ENCODE measurements at places on chromosomes 1 and 21. TPM values are rescaled to one million over a fixed set of nuclear protein-coding genes. Genes with fewer than 3 reads are reported as not detected.

DNA sequence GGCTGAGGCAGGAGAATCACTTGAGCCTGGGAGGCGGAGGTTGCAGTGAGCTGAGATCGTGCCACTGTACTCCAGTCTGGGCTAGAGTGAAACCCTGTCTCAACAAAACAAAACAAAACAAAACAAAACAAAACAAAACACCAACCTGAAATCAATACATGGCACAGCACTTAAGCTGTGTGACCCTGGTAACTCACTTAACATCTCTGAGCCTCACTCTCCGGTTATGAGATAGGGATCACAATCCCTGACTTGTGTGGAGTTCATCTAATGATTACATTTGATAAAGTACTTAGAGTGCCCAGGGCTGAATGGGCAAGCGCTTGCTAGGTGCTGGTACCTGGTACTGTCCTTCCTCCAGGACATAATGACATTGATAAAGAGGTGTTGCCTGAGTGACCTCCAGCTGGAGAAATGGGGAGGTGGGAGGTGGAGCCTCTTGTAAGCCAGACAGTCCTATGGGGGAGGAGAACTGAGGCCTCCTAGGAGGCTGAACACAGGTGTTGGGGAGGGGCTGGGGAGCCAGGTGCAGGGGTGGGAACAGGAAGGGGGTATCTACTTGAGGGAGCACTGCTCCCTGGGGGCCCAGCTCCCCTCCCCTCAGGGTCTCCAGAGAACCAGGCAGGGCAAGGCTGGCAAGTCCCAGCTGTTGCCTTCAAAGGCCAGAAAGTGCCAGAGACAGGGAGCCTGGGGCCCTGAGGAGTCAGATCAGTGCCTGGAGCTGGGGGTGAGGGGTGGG is 17.9 kb downstream of the FOXO6 start:
- no peak for DNase-seq
- H3K4me1 ChIP-seq: peaks cover 12% of the 10 kb centered on the region
- peaks cover 51% of the 10 kb centered on the region for H3K27me3 ChIP-seq
- no peak overlapping the region for H3K27ac ChIP-seq

DNA sequence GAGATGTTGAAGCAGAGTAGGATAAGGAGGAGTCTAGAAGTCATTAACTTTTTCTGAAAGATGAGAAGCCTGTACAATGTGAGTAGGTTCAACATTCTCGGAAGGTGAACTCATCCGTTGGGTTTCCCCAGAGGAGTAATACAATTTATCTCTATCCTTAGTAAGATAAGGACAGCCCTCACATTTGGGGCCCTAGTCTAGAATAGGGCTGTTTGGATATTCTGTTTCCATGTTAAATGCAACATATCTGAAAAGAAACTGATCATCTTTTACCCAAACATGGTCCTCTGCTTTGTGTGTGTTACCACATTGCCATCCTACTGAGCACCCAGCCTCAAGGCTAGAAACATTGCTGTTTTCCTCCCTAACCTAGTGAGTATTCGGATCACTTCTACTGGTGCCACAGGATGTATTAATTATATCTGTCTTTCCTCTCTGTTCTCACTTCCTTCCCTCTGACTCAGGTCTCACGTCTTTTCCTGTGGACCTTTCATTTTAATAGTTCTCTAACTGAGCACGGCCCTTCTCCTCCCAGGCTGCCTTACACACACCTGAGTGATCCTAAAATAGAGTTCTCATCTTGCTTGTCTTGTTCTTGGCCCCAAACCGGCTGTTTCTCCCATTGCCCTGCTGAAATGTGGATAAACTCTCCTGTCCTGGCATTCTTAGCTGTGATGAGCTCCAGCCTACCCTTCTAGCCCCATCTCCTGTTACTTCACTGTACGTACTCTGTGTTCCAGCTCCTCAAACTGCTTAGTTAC is 91.7 kb downstream of the CDC14A start:
- DNase-seq: peak; percentile 22
- peak overlapping the region; percentile 61 for H3K4me3 ChIP-seq
- H3K27ac ChIP-seq: peak overlapping the region; percentile 95
- peaks cover 91% of the 10 kb centered on the region for H3K4me1 ChIP-seq
- no peaks in the 10 kb centered on the region for H3K27me3 ChIP-seq

GRCh38 chr1:215474940-215475339 is 92.2 kb upstream of the KCTD3 start:
- H3K27ac ChIP-seq: no peak overlapping the region
- no peak overlapping the region for H3K4me3 ChIP-seq
- H3K4me1 ChIP-seq: no peaks in the 10 kb centered on the region
- no peaks in the 10 kb centered on the region for H3K36me3 ChIP-seq
- peaks cover 3% of the 10 kb centered on the region for H3K27me3 ChIP-seq

DNA sequence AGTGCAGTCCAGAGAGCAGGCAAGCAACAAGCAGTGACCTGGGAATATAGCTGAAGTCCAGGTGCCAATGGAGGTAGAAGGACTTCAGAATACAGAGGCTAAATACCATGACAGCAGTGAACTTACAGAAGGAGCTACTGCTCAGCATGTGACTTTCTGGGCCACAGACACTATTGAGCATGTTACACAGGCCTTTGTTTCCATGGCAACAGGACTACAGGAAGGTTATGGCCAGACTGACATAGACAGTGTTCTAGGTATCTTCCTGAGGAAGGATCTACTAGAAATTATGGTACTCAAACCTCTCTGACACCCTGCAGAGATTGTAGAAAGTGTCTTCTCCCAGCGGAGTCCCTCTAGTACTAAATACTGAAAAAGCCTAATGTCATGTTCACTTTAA is 11.0 kb downstream of the OR2M5 start:
- no peak overlapping the region for H3K27ac ChIP-seq
- no peaks in the 10 kb centered on the region for H3K27me3 ChIP-seq
- DNase-seq: no peak
- no peaks in the 10 kb centered on the region for H3K4me1 ChIP-seq
- H3K4me3 ChIP-seq: no peak overlapping the region
- no peaks in the 10 kb centered on the region for H3K36me3 ChIP-seq

DNA sequence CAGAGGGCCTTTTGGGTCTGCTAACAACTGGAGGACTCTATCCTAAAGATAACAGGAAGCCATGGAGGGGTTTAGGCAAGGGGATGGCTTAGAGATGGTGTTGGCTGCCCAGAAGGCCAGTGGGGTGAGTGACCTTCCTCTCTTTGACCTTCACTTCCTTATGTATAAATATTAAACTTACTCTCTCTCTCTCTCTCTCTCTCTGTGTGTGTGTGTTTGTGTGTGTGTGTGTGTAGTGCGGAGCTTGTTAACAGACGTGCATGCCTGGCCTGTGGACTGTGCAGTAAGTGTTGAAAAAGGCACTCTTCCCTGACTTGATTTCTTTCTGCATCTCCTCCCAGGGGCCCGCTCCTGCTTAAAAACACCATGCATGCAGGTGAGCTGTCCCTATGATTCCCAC is 10.0 kb downstream of the MROH7 start:
- no peak overlapping the region for H3K27ac ChIP-seq
- H3K36me3 ChIP-seq: no peaks in the 10 kb centered on the region
- no peak overlapping the region for H3K4me3 ChIP-seq
- no peak for DNase-seq
- no peaks in the 10 kb centered on the region for H3K4me1 ChIP-seq

GRCh38 chr1:18332576-18332975 is 148.2 kb upstream of the KLHDC7A start:
- no peak overlapping the region for H3K4me3 ChIP-seq
- no peak overlapping the region for H3K27ac ChIP-seq
- DNase-seq: no peak
- no peaks in the 10 kb centered on the region for H3K36me3 ChIP-seq
- H3K27me3 ChIP-seq: peaks cover 10% of the 10 kb centered on the region
- no peaks in the 10 kb centered on the region for H3K4me1 ChIP-seq

CFHR5 gene
- not detected for total RNA-seq

ERVH48-1 gene
- 0.26 TPM for total RNA-seq

DNA sequence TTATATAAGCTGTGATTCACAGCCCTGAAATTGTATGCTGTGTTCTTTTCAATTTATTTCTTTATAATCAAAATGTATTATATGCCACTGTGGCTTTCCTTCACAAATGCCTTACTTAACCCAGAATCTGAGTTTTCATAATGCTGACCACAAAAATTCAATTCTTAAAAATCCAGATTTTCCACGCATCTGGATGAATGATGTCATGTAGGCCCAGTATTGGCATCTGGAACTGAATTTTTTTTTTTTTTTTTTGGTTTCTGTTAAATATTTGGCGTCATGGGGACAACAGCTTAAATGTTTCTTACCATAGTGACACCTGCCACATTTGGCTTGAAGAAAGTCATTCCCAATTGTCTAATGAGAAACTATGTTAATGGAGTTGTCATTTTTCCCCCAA is 296.8 kb downstream of the TM2D1 start:
- no peak overlapping the region for H3K27ac ChIP-seq

SLC45A3 gene
- 1.1 TPM for total RNA-seq

- peak overlapping the region; percentile 75 for H3K4me3 ChIP-seq
- peaks cover 83% of the 10 kb centered on the region for H3K4me1 ChIP-seq
- peak; percentile 44 for DNase-seq
- no peaks in the 10 kb centered on the region for H3K27me3 ChIP-seq
- H3K36me3 ChIP-seq: peaks cover 30% of the 10 kb centered on the region
Measured at GRCh38 chr1:111602974-111603373, 16.6 kb upstream of the RAP1A start.

HCRTR1 gene
- total RNA-seq: not detected

DNA sequence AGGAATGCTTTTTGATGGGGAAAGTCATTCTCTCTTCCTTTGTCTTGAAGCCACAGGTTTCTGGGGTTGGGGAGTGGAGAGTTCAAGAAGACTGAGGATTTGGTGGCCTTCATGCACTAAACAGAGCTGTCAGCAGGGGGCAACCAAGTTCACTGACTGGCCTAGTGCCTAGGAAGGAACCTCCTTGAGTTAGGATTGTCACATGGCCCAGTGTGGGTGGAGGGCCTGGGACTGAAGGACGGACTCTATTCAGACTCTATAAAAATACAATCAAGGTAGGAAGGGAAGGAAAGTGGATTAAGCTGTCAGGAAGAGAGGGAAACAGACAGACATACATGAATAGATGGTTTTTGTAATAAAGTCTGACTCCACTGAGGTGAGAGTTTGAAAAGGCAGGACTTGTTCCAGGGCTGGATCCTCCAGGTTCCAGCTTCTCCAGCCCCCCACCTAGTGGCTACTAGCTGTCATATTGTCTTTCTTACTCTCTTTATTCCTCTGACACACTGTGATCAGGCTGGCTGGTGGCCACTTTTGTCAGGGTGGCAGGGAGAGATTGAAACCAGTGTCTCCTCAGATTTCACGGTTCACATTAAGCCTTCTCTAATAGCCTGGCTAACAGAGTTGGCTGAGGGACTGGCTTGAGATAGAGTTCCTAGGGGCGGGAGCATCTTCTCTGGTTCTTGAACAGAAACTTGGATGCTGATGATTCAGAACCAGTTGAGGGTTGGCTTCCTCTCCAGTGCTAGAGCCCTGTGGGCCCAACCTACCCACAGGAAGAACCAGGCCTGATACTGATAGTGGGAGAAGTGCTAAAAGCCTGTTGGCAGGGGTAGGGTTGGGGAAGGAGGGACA is 4.1 kb upstream of the SH3BGRL3 start:
- peak overlapping the region; percentile 74 for H3K4me3 ChIP-seq
- peak overlapping the region; percentile 97 for H3K27ac ChIP-seq
- H3K4me1 ChIP-seq: peaks cover 56% of the 10 kb centered on the region
- peak; percentile 64 for DNase-seq
- peaks cover 38% of the 10 kb centered on the region for H3K36me3 ChIP-seq

DNA sequence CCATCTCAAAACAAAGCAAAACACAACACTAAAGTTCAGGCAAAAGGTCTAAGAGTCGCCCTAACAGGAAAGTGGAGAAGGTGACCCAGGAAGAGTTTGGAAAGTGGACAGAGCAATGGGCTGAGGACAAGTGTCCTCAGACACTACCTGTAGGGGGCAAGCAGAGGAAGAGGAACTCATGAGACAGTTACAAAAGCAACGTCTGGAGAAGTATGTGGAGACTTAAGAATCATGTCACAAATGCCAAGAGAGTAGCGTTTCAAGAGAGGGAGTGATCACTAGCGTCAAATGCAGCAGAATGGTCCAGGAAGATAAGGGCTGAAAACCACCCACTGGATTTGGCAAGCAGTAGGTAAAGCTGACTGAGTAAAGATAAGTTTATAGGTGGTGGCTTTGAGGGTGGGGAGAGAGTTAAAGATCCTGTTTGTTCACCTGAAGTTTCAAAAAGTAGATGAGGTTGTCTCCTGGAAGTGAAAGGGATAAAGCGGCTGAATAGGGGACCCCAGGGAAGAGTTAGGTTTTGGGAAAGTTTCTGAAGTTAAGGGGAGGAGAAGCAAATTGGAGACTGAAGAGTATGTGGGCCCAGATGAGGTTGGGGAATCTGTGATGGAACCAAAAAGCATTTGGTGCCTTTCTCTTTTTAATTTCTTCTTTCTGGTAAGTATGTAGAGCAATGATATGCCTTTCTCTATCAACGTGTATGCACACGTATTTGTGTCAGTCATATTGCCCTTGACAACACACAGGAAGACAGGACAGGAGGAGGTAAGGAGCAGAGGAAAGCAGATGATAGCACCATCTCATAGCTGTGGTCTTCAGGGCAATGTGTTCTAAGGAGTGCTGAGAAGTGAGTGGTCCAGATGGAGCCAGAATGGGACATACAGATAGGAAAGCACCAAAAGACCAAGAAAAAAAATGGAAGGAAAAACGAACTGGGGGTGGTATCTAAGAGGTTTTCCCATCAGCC is 3.1 kb downstream of the BSDC1 start:
- H3K27me3 ChIP-seq: no peaks in the 10 kb centered on the region
- H3K27ac ChIP-seq: no peak overlapping the region
- no peak overlapping the region for H3K4me3 ChIP-seq
- H3K36me3 ChIP-seq: peaks cover 16% of the 10 kb centered on the region
- DNase-seq: no peak
- peaks cover 16% of the 10 kb centered on the region for H3K4me1 ChIP-seq

GRCh38 chr1:58926152-58926551 is 142.3 kb upstream of the JUN start:
- no peaks in the 10 kb centered on the region for H3K36me3 ChIP-seq
- peaks cover 2% of the 10 kb centered on the region for H3K27me3 ChIP-seq

DNA sequence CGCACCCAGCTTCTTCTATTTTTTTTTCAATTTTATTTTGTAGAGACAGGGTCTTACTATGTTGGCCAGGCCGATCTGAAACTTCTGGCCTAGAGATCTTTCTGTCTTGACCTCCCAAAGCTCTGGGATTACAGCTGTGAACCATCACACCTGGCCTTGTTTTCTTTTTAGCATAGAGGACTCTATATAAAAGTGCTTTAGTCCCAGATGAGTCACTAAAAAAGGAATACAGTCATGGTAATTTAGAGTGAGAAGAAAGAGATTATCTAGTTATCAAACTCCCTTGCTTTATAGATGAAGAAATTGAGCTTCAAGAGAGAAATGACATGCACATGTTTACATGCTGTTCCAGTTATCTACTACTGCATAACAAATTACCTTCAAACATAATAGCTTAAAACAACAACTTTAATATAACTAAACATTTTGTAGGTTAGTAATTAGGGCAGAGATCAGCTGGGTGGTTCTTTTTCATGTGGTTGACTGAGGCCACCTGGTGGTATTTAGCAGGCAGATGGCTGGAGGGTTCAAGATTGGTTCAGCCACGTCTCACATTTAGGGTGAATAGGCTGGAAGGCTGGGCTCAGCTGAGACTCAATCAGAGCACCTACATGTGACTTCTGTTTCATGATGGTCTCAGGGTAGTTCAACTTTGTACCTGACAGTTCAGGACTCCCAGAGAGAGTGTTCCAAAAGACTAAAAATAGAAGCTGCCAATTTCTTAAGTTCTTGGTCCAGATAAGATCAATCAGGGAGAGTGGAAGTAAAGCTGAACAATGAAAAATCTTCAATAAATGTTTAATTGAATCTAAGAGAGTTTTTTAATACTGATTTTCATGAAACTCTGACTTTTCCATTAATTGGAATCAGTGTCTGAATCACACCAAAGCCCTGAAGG is 16.9 kb upstream of the MTF2 start:
- H3K27ac ChIP-seq: no peak overlapping the region
- H3K36me3 ChIP-seq: no peaks in the 10 kb centered on the region
- no peak overlapping the region for H3K4me3 ChIP-seq
